ENCODE measurements at places on chromosomes 6 and 20.
A peak's percentile ranks its signal among the peaks of the same experiment; 100 is the strongest.

GRCh38 chr6:10522929-10523573 is 1.9 kb downstream of the GCNT2 start:
- DNase-seq = no peak

GRCh38 chr6:12806796-12807195 is 90.2 kb downstream of the PHACTR1 start:
- no peak for DNase-seq

- DNase-seq = no peak
Measured at GRCh38 chr6:91415031-91415605, 828.2 kb upstream of the MAP3K7 start.

DNA sequence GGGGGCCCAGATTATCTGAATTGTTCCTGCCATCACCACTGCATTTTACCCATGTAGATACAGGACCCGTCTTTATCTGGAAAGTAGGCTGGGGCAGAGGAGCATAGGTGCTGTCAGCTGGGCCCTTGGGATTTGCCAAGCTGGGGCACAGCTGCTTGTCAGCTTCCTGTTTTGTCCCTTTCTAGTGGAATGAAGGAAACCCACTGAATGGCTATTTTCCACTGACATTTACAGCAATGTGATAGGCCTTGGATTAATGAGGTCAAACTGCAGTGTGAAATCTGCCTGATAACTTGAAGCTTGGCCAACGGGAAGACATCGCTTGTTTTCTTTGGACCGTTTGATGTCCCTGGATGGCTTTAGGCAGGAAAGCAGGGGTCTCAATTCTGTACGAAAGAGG is 6.7 kb downstream of the PPP1R16B start:
- DNase-seq = no peak

GRCh38 chr20:19205981-19206396 is 6.5 kb upstream of the SLC24A3 start:
- DNase-seq = peak; percentile 23

GRCh38 chr20:46998477-46999240 is 104.0 kb downstream of the EYA2 start:
- DNase-seq = no peak

Measured in activated CD8-positive, alpha-beta memory T cell treated with anti-CD3 and anti-CD28 coated beads for 48 hours (primary cell).